Activated naive CD4-positive, alpha-beta T cell treated with anti-CD3 and anti-CD28 coated beads, Interleukin-2, amount 50 U/mL, for 72 hours (primary cell): ENCODE measurements at places on chromosomes 4 and X.

GRCh38 chr4:105994061-105994460, 98.8 kb downstream of the NPNT start:
- no peak for DNase-seq

GRCh38 chrX:153474718-153475117, 4.3 kb upstream of the HAUS7 start:
- peak; percentile 10 for DNase-seq

- no peak for DNase-seq
Observed at GRCh38 chr4:110620322-110620690, 2.6 kb downstream of the PITX2 start.

DNA sequence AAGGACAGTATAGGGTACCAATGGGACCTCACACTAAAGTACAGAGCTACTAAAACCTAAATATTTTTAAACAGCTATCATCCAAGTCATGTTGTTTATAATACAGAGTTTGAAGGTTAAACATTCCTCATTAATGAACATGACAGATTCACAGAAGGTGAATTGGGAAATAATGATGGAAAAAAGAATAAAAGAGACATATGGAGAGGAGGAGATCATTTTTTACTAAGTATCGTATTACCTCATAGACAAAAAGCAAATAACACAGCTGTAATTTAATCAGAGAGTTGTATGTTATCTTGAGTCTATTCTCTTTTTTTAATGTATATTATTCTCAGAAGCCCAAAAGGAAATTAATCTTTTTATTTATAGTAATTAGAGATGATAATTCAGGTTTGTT, 7.9 kb downstream of the PLK4 start:
- DNase-seq: no peak

DNA sequence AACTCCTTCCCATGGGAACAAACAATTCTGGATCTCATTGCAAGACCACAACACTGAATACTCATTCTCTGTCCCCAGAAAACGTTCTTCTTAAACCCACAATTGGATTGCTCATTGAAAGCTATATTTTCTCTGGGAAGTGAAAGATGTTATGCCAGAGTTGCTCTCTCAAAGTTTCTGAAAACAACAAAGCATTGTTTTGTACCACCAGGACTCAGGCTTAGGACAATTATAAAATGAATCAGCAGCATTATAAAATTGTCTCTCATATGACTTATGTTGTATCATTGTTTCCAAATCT, 26.5 kb downstream of the TFDP3 start:
- no peak for DNase-seq

DNA sequence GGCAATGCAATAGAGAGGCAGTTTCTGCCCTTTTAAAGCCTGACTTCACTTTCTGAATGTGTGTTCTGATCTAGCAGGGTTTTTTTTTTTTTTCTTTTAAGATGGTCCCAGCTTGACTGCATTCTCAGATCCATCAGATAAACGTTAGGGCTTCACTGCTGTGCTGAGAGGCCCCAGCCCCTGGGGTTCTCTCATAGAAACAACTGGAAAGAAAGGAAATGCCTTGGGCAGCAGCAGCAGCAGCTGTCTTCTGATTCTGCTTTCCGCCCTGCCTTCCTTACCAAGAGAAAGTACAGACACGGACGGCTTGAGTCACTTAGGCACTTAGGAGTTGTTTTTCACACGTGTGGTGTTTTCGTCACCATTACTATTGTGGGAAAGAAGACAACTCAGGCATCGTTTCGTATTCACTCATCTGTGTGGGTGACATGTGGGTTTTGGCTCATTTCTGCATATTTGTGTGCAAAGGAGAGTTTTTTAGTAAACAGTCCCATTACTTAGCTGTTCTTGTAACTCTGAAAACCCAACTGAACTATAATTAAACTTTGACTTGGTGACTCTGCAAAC, 172.0 kb downstream of the PTTG2 start:
- peak; percentile 70 for DNase-seq

DNA sequence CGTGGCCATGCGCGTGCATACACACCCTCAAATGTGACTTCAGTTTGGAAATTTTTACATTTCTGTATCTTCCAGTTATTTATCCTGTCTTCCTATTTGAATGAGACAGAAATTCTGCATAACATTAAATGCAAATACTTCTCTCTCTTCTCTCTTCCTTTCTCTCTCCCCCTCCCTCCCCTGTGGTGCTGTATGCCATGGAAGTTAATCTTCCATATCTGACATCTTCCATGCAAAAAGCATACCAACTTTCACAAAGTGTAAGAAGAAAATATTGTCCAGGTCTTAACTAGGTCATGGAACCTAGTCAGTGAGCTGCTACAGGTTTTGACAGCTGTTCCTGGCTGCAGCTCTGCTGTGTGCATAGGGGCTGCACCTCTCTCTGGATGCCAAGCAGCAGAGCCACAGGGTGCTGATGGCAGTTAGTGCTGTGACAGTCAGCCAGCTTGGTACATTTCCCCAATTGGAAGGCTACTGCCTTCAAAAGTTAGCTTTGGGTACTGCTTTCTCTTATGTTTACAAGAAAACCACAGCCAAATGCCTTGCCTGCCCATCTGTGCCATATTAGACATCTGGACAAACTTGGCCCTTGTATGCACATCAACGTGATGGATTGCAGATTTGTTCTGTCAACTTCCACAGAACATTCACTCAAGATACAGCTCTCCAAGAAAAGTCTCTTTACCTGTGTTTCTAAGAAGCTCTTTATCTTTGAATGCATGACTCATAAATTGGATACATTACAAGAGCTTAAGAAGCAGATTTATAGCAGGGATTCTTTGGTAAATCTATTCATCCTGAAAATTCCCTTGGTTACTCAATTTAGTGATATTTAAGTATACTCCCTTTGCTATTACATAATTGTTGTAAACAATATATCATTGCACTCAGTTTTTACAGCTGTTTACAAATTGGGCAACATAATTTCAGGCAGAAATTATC, 623.8 kb downstream of the EPHA5 start:
- DNase-seq: no peak

- no peak for DNase-seq
Observed at GRCh38 chrX:20001588-20001987, 10.7 kb upstream of the BCLAF3 start.

- DNase-seq: no peak
Observed at GRCh38 chr4:145804116-145804515, 124.2 kb downstream of the C4orf51 start.

- no peak for DNase-seq
Observed at GRCh38 chr4:150010525-150011126, 67.6 kb upstream of the DCLK2 start.

DNA sequence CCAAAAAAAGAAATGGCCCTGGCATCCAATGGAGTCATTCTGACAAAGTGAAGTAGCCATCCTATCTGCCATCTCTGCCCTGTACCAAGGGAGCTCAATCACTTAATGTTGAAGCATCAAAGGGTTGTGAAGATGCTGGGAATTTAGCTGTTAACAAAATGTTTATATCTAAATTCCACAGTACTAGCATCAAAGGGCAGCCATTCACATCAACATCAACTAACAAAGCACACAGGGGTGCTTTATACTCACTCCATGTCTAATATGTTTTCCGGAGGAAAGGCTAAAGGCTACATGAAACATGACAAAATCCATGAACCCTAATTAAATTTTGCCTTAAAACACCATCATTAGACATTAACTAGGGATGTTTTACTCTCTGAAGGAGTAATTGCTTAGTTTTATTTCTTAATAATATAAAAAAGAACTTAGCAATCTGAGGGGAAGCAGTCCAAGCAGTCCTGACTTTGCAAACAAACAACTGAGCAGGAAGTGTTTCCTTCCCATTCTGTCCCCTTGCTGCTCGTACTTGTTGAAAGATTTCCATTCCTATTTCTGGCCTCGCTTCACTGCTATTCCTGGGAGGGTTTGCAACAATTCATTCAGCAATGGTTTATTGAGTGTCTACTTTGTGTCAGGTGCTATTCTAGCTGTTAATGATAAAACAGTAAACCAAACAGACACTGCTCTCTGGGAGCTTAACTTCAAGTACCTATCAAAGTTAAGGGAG, 208.6 kb upstream of the SLC7A11 start:
- no peak for DNase-seq

DNA sequence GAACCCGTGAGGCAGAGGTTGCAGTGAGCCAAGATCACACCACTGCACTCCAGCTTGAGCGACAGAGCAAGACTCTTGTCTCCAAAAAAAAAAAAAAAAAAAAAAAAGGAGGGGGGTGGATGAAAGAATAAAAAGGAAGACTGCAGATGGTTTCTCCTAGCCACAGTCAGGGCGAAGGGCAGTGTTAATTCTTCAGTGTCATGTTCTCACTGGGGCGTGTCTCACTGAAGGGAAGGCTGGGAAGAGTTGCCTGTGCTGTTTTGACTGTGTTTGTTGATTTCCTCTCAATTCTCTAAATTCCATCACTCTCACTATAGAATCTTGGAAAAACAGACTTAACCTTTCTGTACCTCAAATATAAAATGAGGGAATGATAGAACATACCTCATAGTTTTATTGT, 71.6 kb upstream of the DHX15 start:
- DNase-seq: no peak

DNA sequence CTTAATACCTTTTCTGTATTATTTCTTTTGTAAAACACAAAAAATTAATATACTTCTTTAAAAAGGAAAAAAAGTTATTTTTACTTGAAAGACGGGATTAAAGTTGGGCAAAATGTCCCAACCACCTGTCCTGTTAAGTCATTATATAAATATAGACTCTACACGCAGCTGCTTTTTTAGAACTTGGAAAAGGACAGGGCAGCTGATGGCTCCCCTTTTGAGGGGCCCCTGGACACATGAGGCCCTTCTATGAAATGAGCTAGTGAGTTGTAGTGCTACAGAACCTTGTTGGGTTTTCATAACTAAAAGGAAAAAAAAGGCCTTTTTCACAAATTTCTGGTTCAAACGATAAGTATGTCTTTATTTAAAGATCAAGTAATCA, 600 bp upstream of the BEX2 start:
- DNase-seq: no peak

GRCh38 chr4:163556177-163556576, 61.7 kb downstream of the TMA16 start:
- DNase-seq: no peak

DNA sequence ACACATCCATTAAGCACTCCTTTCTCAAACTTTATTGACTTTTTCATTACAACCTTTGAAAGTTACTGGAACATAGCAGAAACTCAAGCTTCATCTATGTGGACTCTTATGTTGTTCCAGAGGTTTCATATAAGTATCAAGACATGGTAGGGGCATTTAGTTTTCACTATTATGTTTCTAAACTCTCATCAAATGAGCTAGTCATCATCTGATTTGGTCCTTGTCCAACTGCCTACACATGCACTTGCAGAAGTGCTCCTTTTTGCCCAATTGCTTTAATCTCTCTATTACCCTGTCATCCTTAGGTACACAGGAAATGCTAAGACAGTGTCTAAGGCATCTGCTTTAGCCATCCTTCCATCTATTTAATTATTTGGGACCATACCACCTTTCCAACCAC, 42.2 kb upstream of the EPGN start:
- no peak for DNase-seq

DNA sequence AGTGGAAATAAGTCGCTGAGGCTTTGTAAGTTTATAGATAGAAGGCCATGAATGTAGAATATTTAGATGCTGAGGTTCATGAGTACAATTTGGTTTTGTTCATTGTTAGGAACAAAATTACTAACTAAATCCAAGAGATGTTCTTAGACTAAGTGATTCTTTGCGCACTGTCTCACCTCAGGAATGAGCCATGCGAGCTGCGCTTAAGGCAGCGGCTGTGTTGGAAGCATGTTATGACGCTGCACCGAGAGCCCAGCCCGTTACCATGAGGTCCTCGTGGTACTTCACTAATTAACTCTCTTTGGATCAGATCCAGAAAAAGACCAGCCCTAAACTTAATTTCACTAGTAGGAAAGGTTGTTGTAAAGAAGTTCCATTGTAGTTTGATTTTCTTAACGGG, 166.2 kb downstream of the RAPGEF2 start:
- DNase-seq: no peak

GRCh38 chr4:9765091-9765490, 16.3 kb upstream of the DRD5 start:
- DNase-seq: peak; percentile 22

DNA sequence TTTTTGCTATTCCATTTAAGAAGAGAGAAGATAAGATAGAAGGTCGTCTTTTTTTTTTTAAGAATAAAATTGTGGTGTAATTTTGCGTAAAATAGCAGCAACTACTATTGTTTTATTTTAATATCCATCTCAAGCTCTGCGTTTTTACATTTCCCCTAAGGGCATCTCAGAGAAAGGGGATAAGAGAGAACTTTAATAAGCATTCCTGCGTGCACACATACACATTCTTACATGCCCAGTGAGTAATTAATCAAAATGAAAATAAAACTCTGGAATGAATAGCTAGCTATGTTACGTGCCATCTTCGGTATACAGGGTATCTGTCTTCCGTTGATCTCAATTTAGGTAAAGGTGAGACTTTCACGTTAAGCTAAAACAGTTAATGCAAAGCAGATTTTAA, 200.3 kb upstream of the TENM3 start:
- DNase-seq: no peak

DNA sequence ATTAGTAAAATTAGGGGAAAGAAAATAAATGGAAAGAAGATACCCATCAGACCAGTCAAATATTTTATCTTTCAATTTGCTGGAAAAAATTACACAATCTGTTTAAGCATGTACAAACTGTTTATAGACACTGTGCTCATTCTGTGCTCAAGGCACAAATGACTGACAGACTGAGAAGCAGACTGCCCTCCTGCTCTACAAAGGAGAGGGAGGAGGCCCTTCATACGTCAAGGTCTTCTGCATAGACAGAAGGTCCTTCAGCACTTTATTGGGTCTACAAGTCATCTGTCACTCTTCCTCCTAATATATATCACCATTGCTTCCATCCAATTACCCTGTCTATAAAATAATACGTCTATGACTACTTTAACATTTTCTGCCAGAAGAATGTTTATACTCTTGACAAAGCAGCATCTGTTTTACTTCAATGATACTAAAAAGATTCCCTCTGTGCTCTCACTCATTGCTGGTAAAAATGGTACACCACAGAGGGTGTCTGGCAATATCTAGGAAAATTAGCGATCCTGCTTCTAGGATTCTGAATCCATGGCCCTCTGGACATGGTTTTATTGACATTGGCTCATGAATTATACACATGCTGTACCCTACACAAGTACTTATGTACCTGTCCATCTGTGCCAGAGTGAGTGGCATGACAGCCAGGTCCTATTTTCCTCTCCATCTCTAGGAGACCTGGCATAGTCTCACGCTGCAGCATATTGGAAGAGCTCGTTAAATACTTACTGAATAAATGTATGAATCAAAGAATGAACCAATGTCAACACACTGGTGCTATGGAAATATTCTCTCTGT, 11.3 kb downstream of the SLC10A6 start:
- no peak for DNase-seq

- no peak for DNase-seq
Observed at GRCh38 chrX:123731258-123731986, 1.4 kb downstream of the THOC2 start.
